ENCODE measurements at places on chromosomes 5 and 9.
A peak's percentile ranks its signal among the peaks of the same experiment; 100 is the strongest.

GRCh38 chr9:71119746-71120145 is 1.7 kb downstream of the TRPM3 start:
- DNase-seq: no peak

DNA sequence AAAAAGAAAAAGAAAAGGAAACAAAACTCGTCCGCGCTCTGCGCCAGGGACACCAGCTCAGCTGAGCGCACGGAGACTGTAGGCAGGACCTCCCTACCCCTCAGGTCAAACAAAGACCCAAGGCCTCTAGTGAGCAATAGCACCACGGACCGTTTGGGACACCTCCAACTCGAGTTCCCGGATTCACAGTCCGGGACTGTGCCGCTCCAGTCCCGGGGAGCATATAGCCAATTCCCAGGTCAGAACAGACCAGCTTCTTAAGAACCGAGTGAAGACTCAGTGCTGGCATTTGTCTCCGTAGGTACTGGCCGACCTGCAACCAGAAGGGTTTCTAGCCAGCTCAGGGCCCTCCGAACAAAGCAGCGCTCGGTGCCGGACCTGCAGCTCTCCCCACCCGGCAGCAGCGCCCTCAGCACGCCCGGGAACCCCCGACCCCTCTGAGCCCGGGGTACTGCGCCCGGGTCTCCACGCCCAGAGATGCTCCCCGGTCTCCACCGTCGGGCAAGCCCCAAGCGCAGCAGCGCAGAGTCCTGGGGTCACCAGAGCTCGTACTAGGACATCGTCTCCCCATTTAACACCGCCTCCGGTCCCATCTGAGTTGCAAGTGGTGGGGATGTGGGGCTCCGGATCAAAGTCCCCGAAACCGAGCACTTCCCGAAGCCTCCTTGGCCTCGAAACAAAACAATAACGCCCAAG is 591 bp downstream of the ABCA1 start:
- DNase-seq: no peak

DNA sequence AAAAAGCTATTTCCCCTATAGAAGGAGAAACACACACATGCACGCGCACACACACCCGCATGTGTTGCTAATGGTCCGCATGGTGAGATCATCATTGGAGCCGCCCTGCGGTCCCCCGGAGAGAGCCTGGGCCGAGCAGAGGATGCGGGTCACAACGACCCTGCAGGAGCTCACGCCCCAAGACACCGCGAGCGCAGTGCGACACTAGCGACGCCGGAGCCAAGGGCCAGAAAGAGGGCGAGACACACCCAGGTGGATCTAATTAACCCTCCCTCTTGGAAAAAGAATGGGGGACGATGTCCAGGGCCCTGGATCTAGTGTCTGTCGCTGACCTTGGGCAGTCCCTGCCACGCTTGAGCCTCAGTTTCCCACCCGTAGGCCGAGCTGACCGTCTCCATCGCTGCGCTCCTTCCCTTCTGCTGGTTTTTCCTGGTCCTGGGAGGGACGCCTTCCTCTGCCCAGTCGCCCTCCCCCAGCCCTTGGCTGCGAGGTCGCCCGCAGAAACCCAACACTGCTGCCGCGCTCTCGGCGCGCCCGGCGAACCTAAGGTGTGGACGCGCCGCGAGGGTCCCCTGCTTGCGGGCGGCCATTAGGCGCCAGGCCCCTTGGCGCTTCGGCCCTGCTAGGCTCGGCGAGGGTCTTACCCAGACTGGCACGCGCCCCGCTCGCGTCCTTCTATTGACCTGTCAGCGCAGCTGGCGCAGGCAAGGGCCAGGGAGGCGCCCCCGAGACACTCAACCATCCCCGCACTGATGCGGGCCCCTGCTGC is 47.5 kb upstream of the RNF20 start:
- no peak for DNase-seq

DNA sequence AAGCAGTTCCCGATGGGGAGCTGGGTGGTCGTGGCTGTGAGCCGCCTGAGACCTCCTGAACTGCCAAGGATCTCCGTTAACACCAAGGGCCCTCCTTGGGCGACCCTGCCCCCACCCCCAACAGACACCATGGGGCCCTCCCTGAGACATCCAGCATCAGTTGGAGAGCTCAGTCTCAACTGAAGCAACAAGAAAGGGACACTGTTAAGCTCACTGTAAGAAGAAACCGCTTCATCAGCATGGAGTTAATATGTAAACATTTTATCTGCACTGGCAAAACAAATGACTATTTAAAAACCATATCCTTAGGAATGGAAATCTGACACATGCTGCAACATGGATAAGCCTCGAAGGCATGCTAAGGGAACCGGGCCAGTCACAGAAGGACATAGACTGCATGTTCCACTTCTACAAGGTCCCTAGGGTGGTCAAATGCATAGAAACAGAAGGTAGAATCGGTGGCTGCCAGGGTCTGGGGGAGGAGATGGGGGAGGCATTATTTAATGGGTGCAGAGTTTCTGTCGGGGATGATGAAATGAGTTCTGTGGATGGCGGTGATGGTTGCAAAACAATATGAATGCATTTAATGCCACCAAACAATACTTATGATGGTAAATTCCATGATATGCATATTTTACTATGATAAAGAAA is 47.4 kb downstream of the ROR2 start:
- no peak for DNase-seq

DNA sequence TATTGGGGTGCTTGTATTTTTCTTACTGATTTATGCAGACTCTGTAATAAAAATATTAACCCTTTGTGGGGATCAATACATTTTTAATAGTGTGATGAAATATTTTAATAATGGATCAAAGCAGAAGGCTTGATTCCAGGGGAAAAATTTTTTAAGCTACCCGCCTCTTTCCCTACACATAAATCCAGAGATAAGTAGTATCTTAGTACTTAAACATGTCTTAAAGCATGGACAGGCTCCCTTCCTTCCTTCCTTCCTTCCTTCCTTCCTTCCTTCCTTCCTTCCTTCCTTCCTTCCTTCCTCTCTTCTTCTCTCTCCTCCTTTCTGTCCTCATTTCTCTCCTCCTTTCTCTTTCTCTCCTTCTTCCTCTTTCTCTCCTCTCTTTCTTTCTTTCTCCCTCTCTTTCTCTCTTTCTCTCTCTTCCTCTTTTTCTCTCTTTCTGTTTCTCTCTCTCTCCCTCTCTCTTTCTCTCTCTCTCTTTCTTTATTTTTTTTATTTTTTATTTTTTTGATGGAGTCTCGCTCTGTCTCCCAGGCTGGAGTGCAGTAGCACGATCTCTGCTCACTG is 78.0 kb upstream of the SPRY4 start:
- no peak for DNase-seq

- no peak for DNase-seq
Measured at GRCh38 chr5:149632311-149633251, 51.3 kb downstream of the ARHGEF37 start.

DNA sequence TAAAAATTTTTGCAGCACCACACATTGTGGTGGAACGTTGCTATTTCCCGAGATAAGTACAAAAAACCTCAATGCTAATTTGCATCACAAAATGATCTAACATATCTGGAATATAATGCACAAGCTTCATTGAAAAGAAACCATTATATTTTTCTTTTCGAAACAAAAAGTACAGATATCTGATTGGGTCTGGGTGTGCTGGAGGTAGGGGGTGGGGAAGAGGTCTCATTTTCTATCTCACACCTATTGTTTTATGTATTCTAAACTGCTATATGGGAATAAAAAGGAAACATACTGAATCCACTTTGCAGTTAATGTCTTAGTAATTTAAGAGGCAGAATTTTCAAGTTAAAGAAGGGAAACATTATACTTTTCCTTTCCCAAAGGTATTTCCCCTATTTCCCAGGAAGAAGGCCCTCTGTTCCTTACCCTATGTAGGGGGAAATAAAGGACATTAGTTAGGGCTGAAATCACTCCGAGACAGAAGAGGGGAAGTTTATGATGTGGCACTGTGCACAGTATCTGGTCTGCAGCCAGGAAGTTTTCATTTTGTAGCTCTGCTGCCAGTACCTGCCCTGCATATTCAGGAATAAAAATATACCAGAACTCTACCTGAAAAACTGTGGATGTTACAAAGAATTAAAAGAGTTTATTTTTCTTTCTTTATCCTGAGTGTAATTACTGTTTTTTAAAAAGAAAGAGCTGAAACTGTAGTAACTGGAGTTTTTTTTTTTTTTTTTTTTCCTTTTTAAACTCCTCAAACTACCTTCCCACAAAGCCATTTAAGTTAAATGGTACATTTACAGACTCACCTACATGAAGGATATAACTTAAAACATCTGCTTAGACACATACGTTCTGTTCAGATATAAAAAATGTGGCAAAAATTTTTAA is 7.4 kb downstream of the MEF2C start:
- DNase-seq: no peak

DNA sequence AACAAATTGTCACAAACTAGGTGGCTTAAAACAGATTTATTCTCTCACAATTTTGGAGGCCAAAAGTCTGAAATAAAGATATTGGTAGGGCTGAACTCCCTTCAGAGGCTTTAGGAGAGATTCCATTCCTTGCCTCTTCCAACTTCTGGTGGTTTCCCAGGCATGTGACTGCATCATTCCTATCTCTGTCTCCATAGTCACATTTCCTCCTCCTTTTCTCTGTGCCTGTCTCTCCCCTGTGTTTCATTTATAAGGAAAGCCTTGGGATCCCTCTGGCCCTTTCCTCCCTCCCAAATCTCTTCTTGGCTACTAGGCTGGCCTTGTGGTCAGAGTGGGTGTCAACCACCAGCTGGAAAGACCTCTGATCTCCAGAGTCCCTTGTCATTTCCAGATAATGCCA is 78.2 kb downstream of the SNX18 start:
- no peak for DNase-seq

DNA sequence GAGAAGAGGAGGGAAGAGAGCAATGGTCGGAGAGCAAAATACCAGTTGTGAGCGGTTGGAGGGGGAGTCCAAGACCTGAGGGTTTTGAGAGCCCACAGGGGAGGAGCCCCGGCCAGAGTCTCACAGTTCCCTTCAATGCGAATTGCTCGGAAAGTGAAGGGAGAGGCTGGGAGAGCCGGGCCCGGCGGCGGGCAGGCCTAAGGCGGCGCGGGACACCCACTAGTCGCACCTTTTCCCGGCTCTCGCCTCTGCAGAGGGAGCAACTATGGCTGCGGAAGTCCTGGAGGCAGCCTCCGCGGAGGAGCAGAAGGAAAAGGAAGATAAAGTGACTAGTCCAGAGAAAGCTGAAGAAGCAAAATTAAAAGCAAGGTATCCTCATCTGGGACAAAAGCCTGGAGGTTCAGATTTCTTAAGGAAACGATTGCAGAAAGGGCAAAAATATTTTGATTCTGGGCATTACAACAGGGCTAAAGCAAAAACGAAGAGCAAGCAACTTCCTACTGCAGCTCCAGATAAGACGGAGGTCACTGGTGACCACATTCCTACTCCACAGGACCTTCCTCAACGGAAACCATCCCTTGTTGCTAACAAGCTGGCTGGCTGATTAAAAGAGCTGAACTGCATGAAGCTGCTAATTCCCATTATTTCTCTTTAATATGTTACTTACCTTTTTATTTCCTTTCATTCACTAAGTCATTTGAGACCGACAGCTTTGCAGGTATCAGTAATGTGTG is 6.5 kb upstream of the BTNL3 start:
- no peak for DNase-seq

DNA sequence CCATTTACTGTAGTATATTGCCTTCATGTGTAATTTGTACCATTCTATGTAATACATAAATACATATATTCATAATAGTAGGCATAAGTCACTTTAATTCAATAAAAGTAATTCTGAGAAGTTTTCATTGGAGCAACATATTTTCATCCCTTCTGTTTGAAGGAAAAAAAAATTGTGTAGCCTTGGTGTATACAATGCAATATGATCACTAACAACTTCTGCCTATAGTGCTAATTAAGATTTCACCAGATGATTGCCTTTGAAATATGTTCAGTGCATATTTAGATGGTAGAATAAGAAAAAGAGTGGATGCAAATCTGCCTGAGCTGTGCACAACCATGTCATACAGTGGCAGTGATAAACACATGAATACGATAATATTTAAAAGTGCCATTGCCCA is 996.8 kb downstream of the EFNA5 start:
- DNase-seq: no peak

GRCh38 chr5:140142246-140142645 is 16.5 kb downstream of the IGIP start:
- no peak for DNase-seq

- DNase-seq: no peak
Measured at GRCh38 chr5:181265092-181265671, 4.2 kb upstream of the TRIM52 start.

GRCh38 chr5:61330845-61331406 is 1.1 kb upstream of the ZSWIM6 start:
- DNase-seq: peak; percentile 54

DNA sequence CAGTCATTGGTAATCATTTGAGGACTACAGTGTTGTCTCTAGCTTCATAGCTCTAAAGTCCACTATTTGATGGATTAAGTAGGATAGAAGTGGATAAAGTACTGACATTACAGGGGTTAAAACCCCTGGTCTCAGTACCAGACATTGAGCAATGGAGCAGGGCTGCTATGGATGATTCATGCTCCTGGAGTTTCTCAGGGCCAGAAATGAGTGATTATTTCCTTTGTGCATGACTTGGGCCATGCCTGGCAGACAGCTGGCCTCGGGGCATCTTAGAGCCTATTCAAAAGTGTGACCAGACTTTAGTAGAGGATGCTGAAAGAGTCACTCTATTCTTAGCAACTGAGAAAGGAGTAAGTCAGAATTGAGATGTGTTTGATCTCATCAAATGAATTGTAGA is 350.7 kb upstream of the TLE4 start:
- DNase-seq: no peak

- no peak for DNase-seq
Measured at GRCh38 chr9:106892632-106893031, 29.7 kb downstream of the ZNF462 start.

- no peak for DNase-seq
Measured at GRCh38 chr5:134383980-134384697, 12.8 kb downstream of the UBE2B start.

DNA sequence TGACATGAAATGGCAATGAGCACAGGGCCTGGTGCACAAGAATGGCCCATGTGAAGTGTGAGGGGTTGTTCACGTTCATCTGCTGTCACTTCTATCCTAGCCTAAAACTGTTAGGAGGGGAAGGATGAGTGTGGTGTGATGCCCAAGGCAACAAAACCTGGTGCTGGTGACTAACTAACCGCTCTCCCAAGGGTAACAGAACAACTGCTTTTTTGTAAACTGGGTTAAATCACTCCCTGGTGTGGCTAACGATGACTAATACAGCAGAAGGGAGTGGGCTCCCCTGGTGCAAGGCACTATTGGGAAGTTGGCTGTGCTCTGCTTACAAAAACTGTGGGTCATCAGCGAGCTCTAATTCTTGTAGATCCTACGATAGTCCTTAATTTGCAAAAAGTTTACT is 103.2 kb upstream of the VCAN start:
- DNase-seq: no peak

- no peak for DNase-seq
Measured at GRCh38 chr5:141001844-141002604, 35.7 kb downstream of the PCDHAC2 start.
